ENCODE measurements at places on chromosomes 7 and 10.
A peak's percentile ranks its signal among the peaks of the same experiment; 100 is the strongest.

GRCh38 chr10:76447578-76447977, 1016.2 kb downstream of the LRMDA start:
- DNase-seq: no peak

GRCh38 chr10:92490387-92490786, 83.5 kb downstream of the IDE start:
- no peak for DNase-seq

GRCh38 chr10:95297402-95297801, 6.6 kb upstream of the PDLIM1 start:
- DNase-seq: no peak

- no peak for DNase-seq
Observed at GRCh38 chr10:102927311-102928010, 9.4 kb downstream of the CNNM2 start.

- DNase-seq: no peak
Observed at GRCh38 chr7:74407958-74408357, 45.7 kb upstream of the GTF2IRD1 start.

DNA sequence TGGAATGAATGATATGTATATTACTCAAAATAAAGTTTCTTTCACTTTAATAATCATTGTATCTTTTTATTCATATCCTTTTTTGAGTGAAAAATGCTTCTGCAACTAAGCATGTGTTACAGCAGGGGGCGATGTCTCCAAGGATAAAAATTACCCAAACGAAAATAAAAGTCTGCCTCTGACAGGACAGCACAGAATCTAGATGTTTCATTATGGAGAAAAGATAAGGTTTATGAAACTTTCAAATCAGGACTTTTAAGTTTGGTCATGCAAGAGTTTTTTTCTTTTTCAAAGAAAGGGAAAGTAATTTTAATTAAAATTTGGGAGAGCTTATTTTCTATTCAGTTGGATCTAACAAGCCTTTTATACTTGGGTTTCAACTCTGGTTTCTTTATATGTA, 48.4 kb downstream of the TES start:
- no peak for DNase-seq

GRCh38 chr7:82164410-82164809, 279.2 kb downstream of the CACNA2D1 start:
- no peak for DNase-seq

DNA sequence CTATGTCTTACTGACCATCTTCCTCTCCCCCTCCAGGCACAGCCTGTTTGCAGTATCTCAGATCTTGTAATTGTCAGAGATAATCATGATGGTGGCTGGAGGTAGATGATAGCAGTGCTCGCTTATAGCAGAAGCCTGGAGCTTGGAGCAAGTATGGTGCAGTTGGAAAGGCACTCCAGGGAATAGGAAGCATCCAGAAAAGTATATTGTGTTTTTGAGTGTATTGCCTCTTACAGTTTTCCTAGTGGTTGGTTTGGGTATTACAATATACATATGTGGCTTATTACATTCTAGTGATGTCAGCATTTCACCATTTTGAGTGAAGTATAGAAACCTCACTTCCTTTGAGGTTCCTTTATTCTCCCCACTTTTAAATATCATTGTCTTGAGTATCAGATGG, 101.5 kb downstream of the STK31 start:
- DNase-seq: no peak

GRCh38 chr7:155090684-155091083, 20.6 kb downstream of the HTR5A start:
- no peak for DNase-seq

GRCh38 chr7:100093054-100093453, 4.3 kb downstream of the COPS6 start:
- no peak for DNase-seq

DNA sequence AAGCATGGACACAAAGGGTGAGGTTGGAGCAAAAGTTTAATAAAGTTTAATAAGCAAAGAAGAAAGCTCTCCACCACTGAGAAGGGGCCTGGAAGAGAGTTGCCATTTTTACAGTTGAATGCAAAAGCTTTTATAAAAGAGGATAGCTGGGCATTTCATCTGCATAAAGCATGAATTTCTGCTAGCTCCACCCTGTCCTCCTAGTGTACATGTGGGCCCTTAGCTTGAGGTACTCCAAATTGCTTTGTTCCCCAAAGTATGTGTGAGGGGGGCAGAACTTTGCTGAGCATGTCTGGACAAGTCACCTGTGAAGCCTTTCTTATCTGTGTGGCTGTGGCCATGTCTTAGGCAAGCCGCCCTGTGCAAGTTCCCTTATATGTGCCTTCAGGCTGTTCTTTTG, 22.6 kb upstream of the CROT start:
- no peak for DNase-seq

DNA sequence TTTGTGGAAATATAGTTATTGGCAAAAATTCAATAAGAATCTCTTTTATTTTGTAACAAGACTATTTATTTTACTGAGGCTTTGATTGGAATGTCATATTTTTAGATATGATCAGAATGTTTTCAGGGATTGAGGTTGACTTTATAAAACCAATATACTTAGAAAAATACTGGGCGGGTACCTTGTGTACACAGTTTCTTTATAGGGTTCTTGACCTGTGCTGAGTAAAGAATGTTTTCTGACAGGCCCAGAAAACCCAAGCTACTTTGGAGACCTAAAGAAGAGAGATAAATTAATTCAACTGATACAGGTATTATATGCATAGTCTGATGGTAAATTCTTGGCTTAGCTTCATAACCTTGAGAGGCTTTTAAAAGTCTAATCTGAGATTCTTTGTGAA, 23.9 kb upstream of the SPAM1 start:
- no peak for DNase-seq

GRCh38 chr7:24899905-24900304, 80.1 kb downstream of the OSBPL3 start:
- no peak for DNase-seq

DNA sequence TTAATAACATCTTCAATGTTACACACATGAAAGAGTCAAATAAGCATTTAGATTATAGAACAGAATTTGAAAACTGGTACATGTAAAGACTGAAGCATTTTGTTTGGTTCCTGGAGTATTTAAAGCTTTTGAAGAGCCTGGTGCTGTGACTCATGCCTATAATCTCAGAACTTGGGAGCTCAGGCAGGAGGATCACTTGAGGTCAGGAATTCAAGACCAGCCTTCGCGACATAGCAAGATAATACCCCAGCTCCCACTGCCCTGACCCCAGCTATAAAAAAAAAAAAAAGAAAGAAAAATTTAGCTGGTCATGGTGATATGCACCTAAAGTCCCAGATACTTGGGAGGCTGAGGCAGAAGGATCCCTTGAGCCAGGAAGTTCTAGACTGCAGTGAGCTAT, 87.8 kb downstream of the HDAC9 start:
- peak; percentile 40 for DNase-seq

DNA sequence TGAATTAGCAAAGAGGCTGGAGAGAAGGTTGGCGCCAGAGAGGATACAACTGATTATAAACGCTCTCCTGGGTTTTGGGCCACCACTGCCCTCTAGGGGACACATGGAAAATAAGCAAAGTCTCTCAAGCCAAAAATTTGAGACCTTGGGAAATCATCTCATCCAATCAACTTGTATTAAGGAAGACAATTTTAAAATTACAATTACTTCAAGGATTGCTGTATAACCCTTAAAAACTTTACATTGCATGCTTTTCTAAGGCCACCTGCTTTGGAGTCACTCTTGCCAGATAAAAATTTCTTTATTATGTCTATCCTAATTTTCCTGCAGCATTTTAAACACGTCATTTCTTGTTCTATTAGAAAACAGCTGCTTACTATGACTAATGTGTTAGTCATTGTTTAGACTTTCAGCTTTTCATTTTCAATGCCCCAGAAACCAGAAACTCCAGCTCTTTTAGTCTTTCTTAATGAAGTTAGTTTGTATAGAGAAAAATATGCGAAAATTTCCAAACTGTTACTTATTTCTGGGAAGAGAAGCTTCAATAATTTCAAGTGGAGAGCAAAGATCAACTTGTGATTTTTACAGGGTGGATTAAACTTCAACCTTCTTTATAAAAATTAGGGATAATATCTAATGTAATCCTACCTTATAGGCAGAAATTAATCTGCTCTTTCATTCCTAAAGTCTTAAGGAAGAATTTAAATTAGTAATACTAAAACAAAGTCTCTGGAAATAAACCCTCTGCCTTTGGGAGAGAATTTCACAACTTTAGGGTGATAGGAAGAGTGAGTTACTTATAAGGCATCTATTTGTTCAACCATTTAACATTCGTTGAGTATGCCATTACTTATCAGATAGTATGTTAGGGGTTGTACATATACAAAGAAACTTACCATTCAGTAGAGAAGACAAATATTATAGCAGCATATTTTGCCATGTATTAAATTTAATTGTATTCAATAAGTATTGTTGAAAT, 20.6 kb upstream of the RHOBTB1 start:
- DNase-seq: peak; percentile 51

Data from AG04449 (cell line).